Stimulated activated CD4-positive, alpha-beta T cell treated with anti-CD3 and anti-CD28 coated beads, Interleukin-1b, Interleukin-23, amount 100 ng/mL, for 4 hours (primary cell): ENCODE measurements at places on chromosomes 16 and 17.
A peak's percentile ranks its signal among the peaks of the same experiment; 100 is the strongest.

DNA sequence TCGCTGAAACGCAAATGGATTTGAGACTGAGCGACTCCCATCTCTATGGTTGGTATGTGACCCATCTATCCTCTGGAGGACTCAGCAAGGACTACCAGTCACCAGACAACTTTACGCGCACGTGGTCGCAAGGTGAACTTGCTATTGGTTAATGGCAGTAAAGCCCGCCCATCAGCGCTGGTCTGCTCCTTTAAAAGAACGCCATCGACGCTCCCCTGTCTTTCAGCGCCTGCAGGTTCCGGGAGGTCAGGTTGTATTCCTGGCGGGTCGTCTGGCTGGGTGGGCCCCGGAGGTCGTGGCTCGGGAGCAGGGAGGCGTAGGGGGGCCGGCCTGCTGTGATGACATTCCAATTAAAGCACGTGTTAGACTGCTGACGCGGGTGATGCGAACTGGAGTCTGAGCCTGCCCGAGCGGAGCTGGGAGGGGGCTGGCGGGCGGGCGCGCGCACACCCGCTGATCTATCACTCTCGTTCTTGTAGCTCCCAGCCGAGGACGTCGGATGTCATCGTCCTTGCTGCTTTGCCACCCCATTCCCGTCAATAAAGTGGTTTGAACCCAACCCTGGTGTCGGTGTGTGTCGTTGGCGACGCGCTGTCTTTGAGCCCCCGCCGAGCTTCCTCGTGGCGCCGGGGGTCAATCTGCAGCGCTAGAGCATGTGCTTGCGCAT, 15.9 kb upstream of the ERN1 start:
- peak; percentile 83 for DNase-seq

DNA sequence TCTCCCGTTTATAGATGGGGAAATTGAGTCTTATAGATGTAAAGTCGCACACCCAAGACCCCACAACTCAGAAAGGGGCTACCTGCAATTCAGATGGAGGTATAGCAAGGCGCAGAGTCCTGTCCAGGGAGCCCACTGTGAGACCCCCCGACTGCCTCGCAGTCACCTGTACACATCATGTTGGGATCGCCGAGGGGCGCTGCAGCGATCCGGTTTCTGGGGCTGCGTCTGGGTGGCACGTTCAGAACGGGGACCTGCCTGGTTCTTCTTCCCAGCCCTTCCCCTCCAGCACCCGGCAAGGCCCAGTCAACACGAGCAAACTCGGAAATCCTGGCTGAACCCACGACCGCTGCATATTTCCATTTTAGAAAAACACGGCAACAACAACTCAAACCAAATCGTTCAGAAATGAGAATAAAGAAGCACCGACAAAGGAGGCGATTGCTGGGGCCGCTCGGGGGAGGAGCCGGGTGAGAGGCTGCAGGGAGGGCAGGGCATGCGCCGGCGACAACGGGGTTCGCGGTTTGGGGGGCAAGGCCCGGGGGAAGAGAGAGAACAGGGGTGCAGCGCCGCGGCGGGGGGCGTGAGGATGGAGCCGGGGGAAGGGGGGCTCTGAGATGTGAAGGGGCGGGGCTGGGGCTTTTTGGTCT, 643 bp downstream of the HSDL1 start:
- peak; percentile 15 for DNase-seq

GRCh38 chr17:73343168-73343634, 31.4 kb upstream of the CDC42EP4 start:
- no peak for DNase-seq

DNA sequence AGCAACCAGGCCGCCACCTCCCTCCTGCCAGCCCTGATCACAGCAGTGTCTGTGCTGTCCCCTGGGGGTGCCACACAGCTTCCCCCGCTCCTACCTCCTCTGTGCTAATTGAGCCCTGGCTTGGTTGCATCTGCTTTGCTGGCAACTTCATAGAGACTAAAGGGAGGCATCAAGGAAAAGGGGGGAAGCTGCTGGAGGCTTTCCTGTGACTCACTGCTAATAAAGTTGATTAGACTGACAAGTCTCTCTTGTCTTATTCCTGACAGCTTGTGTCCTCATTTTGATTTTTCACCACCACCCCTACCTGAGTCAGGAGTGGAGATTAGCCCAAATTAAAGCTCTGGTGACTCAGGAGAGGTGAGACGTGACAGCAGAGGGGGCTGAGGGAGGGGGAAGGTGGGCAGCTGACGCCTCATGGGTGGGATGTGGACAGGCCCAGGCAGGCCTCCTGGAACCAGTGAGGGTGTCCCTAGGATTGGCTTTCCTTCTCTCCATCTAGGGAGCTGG, 310.0 kb downstream of the CBLN1 start:
- no peak for DNase-seq

- DNase-seq: no peak
These were observed 94.6 kb upstream of the PSMD7 start for GRCh38 chr16:74202009-74202408.
